ELF-1 (cell line): ENCODE measurements at places on chromosomes 3 and 15.

GRCh38 chr3:46845397-46845859, 17.8 kb downstream of the MYL3 start:
- DNase-seq, result peak; percentile 90

GRCh38 chr3:112357930-112358780, 25.2 kb downstream of the CD200 start:
- no peak for DNase-seq

- no peak for DNase-seq
These were observed 42.7 kb downstream of the PLCL2 start for GRCh38 chr3:16927485-16927884.

DNA sequence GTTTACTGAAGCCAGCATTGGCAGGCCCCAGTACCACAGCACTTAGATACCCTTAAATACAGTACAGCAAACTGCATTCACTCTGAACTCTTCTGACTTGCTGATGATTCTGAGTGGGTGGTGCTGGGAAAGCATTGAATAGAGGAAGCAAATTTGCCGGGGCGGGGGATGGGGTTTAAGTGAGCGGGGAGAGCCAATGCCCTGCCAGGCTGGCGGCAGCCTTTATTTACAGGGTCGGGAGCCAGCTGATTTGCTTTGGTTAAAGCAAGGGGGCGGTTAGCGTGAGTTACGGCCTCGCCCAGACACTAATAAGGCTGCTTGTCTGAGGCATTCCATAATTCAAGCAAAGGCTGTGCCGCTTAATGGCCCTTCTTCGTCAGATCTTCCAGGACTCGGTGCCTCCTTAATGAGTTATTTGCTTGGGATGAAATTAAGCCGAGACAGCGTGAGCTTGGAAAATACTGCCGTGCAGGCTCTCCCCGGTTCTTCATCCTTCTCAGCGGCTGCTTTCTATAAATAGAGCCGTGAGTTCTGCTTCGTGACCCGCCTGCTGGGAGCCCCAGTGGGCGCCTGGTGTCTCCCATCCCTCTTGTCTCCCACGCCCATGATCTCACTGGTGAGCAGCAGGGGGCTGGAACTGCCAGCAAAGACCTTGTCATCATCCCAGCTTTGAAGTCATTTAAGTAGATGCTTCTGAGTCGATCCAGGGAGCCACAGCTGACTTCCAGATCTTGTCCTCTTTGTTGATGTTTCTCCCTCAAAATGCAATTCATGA, 25.8 kb downstream of the SPSB4 start:
- peak; percentile 64 for DNase-seq

DNA sequence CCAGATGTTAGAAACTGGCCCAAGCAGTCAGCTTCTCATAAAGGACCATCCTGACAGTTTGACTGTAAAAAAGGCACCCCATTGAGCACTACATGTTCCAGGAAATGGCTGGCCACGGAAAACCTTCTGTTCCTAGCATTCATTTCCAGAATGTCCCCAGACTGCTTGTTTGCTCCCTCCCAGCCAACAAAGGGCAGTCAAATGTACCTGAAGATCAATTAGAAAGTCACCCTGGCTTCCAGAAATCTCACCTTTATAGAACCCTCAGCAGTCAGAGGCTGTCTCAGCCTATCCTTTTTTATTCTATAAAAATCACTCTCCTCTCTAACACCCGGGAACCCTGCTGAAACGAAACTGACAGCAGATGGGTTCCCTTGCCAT, 784 bp upstream of the SAMMSON start:
- DNase-seq, result no peak

DNA sequence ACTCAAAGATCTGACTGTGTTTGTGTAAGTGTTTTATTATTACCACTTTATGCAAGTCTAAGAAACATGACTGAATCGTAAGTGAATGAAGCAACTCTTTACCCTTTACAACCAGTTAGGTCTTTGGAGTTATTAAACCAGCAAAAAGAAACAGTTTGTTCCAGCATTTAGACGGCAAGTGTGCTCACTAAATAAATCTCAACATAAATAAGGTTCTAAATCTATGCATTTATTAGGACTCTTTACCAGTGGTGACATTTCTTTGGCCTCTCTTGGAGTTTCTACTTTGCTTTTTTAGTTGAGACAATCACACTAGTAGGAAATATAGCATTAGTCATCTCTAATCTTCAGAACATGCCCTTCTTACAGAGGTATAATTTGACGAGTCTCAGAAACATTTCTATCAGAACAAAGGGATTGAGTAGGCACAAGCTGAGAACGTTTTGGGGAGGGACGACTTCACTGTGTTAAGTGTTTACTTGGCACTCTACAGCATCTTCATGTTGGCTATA, 739.9 kb upstream of the NR2F2 start:
- DNase-seq, result no peak

GRCh38 chr3:57518276-57518915, 25.7 kb downstream of the DNAH12 start:
- peak; percentile 33 for DNase-seq

DNA sequence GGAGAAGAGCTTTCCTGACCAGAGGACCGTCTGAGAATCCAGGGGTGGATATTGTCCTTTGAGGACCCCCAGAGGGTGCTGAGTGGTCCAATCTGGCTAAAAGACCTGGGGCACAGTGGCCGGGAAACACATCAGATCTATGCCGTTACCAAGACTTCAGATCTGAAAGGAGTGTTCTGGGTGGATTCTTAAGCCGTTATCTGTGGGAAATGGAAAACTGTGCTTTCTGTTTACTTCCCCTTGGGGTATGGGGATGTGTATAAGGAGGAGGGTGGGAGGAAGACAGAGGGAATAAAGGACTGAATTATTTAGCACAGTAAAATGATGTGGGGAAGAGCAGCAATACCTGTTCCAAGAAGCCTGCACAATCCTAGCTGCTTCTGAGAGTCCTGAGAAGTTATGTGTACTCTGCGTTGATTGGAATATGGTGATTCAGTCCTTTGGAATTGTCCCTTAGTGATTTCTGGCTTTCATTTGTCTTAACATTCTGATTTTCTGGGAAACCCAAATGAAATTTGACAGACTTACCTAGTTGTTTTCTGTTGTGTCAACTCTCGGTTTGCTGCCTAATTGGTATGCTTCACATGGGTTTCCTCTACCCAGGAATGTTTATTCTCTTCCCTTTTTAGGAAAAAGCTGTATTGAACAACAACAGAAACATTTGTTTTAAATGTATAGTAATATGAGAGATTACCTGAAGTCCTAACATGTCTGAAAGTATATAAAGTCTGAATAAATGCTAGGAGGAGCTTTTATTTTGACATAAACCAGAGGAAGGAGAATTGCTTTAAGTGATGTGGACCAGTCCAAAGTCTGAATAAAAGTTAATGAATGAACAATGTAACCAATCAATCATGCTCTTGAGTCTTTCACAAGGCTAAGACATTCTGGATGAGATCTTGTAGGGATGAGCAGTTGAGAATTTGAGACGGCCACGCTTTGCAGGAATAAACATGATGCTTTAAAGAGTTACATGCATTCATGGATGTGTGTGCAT, 427.1 kb upstream of the C2CD4B start:
- DNase-seq, result no peak

DNA sequence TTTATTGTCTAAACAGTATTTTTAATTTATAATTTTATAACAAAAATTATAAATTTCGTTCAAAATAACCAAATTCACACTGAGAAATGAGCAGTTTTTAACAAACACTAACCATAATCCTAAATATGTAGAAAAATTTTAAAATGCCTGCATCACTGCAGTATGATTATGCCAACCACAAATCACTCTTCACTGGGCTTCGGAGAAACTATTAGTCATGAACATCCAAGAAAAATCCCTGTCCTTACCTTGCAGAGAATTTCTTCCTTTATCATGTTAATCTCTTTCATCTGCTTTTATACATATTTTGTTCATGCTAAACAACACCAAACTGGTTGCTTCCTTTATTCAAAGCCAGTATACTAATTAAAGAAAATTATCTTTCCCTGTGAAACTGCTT, 511.0 kb upstream of the ALCAM start:
- DNase-seq, result no peak

GRCh38 chr3:127069814-127070440, 87.0 kb downstream of the PLXNA1 start:
- DNase-seq, result no peak

DNA sequence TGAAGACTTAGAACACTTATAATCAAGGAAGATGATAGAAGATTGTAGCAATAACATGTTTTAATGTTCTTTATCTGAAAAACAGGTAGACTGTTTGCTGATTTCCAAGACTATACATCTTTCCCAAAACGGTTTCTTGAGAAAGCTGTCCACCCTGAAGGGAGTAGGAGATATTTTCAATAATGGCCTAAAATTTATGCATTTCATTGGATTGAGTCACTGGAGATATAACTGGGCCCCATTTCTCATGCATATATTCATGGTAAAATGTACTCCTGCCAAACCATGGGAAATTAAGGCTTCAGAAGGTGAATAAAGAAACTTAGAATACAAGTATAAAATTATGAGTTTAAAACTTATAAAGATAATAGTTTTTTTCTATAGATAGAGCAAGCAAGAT, 143.9 kb downstream of the LSAMP start:
- DNase-seq, result no peak

DNA sequence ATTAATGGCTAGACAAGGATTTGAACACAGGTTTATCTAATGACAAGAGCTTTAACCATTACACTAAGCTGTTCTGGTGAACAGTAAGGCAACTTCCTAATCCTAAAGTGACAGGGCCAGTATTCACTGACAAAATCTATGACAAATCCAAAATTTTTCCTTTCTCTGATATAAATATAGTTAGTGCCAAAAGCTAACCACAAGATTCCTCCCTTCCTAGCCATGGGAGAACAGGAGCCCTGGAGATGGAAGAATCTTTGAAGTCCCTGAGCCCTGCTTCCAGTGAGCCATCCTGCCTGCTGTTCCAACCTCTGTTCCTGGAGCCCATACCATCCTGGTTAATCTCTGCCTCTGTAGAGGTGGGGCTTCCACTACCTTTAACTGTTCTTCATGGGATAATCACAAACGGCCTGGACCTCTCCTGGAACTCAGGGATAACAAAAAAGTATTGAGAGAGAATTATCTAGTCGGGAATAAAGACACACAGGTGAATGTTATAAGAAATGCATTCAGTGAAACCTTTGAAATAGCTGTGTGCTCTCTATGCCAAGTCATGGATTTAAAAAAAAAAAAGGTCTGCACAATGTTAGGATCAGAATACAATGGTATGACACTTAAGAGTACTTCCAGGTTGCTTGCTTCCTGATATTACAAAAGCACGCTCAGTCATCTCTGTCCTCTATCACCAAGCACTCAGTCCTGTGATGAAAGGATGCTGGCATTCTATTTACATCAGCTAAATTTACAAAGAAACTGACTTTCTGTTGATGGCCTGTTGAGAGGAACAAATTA, 235.8 kb downstream of the SUCLG2 start:
- no peak for DNase-seq

- no peak for DNase-seq
These were observed 113.7 kb downstream of the LIPC start for GRCh38 chr15:58545307-58546065.

GRCh38 chr3:175274474-175275218, 415.5 kb downstream of the NAALADL2 start:
- DNase-seq, result no peak

GRCh38 chr3:143535994-143536784, 312.1 kb downstream of the SLC9A9 start:
- DNase-seq, result no peak

DNA sequence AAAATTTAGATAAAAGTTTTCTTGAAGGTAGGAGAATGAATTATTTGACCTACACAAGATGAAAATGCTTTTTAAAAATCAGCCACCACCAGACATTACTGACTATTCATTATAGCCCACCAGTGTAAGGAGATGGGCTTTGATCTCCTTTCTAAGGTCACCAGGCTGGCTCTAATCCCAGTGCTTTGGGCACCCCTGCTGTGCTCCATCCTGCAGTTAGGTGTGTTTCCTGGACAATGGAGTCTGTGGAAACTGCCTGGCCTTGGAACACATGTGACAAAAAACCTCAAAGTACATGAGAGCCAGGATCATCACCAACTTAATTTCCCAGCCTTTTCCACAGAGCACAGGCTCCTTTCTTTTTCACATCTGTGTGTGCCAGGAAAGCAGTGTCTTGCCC, 260.9 kb downstream of the CHST2 start:
- DNase-seq, result no peak

GRCh38 chr3:127456471-127457093, 134.0 kb downstream of the TPRA1 start:
- DNase-seq, result peak; percentile 74

- no peak for DNase-seq
These were observed 24.1 kb downstream of the GYG1 start for GRCh38 chr3:149015393-149015792.

GRCh38 chr15:34655326-34655725, 71.9 kb upstream of the GOLGA8B start:
- no peak for DNase-seq

DNA sequence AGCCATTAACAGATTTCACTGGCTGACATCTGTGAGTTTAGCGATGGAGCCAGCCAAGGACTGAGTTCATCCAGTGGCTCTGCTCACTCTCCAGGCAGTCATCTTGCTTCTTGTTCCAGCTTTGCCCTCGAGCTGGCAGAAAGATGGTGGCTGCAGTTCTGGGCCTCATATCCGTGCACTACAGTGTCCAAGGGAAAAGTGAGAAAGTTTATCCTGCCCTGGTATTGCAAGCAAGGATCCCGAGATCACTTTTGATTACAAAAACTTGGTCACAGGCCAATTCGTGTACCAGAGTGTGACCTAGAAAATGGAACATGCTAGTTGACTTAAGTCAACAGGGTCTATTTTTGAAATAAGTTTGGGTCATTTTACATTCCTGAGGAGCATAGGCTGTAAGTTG, 288.0 kb upstream of the CHRM5 start:
- DNase-seq, result no peak

DNA sequence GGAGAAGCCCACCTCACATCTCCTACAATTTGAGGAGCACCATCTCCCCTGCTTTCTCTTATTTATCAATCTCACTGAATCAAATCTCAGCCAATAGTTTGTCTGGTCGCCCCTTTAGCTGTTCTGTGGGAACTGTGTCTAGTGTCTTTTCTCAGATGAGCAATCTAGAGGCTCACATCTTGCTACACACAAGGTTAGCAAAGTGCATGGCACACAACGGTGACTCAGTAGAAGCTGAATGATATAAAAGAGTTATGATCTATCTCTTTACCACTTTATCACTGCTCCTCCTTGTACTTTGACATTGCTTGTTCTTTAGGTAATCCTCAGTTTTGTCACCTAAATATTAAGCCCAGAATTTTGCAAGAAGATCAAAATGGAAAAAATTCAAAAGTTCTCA, 16.8 kb upstream of the COLQ start:
- DNase-seq, result no peak

GRCh38 chr3:53065841-53066480, 20.1 kb upstream of the SFMBT1 start:
- no peak for DNase-seq

DNA sequence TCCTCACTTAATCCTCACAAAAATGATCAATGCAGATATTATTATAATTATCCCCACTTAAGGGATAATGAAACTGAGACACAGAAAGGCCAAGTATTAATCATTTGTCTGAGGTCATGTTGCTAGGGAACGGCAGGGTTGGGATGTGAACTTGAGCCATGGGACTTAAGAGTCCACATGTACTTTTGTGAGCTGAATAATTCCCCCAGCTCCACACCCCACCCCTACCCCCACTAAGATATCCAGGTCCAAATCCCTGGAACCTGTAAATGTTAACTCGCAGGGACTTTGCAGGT, 290.5 kb upstream of the GADL1 start:
- DNase-seq, result no peak

GRCh38 chr3:197003461-197004385, 25.9 kb downstream of the MELTF start:
- no peak for DNase-seq

GRCh38 chr15:40796041-40796440, 10.8 kb upstream of the ZFYVE19 start:
- no peak for DNase-seq
